Kidney capillary endothelial cell (primary cell): ENCODE measurements at places on chromosomes 6 and 20.

- DNase-seq = no peak
Measured at GRCh38 chr20:15482525-15482924, 1090.7 kb downstream of the KIF16B start.

GRCh38 chr20:21395666-21396598 lies 1.4 kb downstream of the NKX2-4 start:
- DNase-seq = no peak

GRCh38 chr20:5141615-5142014 lies 14.8 kb downstream of the CDS2 start:
- no peak for DNase-seq

GRCh38 chr6:111265842-111266241 lies 178.5 kb downstream of the SLC16A10 start:
- DNase-seq = no peak

DNA sequence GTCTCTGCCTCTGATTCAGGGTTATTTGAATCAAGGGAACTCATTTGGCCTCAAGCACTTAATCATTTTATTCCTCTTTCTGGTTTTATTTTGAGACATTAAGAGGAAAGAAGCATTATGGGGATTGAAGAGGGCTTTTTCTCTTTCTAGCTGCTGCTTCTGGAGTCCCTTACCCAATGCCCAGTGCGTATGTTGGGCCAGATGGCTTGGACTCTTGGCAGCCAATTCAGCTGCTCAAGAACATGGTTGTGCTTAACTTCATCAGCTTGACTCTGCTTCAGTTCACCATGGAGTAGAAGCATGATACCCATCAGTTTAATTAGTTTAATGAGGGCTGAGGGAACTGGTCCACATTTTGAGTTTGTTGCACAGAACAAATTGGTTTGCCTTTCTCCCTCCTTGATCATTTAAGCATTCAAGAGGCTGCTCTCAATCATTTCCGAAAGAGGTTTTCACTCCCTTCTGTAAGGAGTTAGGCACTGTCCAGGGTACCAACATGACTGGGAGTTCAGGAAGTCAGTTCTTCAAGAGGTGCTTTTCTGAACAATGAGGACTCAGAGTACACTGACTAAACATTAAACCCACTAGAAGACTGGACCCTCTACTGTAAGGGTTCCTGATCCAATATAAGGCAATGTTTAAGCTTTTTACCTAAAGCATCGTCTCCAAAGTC lies 14.6 kb downstream of the PDYN start:
- no peak for DNase-seq

DNA sequence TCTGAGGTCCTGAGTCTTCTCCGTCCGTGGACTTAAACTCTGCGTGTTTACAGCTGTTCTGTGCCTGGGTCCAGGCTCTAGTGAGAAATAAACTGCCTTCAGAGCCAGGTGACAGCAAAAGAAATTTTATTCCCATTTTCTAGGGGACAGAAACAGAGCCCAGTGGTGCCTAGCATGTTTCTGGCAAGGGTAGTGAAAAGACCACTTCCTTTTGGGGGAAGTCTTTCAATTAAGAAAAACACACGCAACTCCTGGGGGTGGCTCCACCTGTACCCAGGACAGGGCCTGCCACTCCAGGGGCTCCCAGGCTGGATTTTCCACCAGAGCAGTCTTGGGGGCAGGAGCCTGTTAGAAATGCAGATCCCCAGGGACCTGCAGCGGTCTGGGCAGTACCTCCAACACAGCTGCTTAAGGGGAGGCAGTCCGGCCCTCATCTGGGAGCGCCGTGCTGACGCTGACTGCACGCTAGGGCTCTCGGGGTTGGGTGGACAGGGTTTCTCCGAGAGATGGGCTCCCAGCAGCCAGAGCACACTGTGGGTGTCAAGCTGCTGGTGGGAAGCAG lies 23.0 kb upstream of the AVP start:
- no peak for DNase-seq

- DNase-seq = no peak
Measured at GRCh38 chr6:69623357-69623756, 173.5 kb downstream of the LMBRD1 start.

GRCh38 chr6:127299522-127300240 lies 33.0 kb downstream of the RNF146 start:
- DNase-seq = no peak

DNA sequence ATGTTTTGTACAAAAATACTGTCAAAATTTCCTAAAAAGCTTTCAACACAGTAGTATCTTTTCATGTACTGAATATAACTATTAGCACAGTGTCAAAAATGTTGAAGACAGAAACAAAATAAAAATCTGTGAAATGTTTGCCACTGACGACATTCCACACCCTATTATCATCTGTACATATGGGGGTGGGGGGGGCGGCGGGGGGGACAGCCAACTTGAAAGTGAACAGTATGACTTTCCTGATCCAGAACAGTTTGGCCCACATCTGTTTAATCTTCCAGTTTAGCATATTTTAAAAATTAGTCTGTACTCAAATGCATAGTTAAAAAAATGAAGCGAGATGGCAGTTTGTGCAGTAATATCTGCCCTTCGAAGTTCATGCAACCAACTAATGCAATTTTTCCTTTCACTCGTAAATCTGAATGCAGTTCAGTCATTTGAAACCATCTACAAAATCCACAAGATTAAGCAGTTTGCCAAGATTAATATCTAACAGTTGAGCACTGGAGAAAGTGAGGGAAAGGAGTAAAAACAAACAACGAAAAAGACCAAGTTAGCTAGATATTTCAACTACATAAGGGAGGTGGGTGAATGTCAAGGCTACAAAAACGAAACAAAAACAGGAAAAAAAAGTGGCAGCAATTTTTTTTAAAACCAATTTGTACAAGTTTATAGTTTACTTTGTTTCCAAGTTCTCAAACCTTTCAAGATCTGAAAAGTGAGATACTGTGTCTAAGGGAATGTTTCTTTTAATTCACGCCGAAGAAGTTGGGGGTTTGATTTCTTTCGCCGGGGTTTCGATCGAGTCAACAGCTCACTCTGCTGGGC lies 1.9 kb downstream of the CITED2 start:
- DNase-seq = no peak
